IPS-NIHi11 (cell line): ENCODE measurements at places on chromosomes 3 and 15.

DNA sequence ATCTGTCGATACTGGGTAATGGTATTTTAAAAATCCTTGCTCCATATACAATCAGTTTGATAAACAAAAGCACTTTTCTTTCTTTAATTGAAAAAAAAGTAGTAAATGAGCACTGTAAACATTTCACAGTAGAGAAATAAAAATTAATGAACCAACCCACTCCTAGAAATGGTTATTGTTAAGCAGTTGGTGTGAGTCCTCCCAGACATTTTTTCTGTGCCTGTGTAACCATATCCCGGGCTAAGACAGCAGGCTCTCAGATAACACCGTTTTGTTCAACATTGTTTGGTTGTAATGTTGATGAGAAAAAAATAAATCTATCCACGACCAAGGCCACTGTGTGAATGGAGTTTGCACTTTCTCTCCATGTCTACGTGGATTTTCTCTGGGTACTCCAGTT, 42.6 kb downstream of the PXK start:
- DNase-seq, result no peak

DNA sequence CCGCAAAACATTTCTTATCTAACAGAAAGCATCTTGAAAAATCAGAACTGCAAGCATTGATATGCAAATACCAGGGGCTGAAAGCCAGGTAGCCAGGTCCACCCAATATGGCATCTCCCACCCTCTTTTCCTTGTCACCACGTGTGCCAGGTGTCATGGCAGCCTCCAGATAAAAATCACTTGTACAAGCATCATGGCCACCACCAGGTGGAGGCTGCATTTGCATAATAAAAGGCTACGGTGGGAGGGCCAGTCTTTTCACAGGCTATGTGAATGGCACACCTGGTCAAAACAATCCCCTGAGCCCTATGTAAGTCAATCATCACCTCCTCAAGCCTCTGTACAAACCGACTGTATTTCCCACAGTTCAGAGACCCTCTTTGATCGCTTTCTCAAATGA, 1233.1 kb upstream of the ALCAM start:
- peak; percentile 18 for DNase-seq

GRCh38 chr3:69353088-69353478, 32.8 kb downstream of the FRMD4B start:
- no peak for DNase-seq

DNA sequence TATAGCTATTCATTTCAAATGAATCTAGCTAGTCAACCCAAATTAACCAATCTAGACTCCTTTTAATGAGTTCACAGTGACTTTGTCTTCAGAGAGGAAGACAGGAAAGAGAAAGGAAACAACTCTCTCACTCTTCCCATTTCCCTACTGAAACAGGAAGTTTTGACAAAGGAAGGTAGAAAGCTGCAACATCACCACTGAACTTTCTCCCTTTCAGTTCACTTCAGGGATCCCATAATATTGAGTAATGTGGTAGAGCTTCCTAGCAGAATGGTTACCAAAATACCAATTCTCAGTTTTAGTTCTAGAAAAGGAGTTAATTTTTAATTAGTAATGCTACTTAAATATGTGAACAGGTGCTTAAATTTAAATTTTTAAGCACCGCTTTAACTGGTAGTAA, 7.5 kb downstream of the VPS13C start:
- no peak for DNase-seq

DNA sequence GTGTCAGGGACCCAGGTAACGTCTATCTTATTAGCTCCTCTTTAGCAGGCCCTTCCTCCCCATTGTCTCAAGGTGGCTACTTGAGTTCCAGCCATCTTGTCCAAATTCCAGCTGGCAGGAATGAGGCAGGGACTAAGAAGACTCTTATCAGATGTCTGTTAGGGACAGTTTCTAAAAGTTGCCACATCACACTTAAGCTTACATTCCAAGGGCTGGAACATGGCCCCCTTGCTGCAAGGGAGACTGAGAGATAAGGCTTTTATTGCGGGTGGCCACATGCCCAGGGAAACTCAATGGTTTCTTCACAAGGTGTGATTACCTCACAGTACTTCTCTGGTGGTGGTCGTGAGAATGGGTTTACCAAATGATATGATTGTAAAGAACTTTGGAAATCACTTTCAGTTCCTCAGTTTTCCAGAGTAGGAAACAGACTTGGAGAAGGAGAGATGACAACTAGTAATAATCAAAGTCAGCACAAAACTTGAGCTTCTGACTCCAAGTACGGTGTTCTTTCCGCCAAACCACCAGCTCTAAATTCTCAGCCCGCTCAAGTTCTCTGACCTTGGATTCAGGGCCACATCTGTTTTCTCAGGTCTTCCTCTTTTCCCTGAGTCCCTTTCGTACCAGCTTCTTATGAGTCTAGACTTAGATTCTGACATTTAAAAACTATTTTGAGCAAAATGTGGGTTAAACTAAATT, 14.2 kb downstream of the PDIA5 start:
- no peak for DNase-seq
